ENCODE measurements at places on chromosomes 13 and 19.

DNA sequence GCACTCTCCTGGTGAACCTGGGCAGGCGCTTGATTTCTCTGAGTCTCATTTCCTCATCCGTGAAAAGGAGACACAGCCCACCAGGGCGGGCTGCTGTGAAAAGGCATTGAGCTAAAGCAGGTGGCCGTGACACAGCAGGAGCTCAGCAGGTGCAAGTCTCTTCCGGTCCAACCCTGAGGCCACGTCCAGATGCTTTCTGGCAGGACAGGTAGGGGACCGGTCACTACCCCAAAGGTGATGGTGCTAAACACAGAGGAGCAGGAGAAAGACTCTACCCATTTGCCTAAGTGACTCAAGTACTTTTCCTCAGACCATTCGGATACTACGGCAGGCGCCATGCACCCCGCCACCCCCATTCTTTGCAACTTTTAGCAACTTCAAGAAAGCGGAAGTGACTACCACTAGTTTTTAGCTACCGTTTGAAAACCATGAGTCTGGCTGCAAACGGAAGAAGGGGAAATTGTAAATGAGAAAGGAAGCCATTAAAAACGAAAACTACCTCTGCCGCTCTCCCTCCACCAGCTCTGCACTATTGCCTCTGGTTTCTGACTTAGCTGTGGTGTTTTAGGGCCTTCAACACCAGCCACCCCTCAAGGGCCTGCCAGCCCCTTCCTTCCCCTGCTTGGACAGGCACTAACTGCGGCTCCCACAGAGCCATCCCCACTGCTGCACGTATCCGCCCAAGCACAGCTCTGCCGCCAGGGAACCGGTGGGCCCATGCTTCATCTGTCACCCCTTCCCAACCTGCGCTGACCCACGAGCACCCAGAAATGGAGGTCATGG lies 4.8 kb downstream of the PPP6R1 start:
- peak; percentile 74 for DNase-seq

DNA sequence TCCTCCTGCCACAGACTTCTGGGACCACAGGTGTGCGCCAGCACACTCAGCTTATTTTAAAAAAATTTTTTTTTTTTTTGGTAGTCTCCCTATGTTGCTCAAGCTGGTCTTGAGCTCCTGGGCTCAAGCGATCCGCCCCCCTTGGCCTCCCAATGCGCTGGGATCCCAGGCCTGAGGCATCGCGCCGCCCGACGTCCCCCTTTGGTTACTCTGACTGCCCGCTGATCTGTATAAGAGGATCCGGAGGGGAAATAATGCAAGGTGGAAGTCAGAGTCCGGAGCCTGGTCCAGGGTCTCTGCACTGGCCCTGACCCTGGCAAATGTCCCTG lies 486 bp upstream of the ZNF805 start:
- DNase-seq = no peak

- DNase-seq = no peak
These were observed 175.7 kb upstream of the UBL3 start for GRCh38 chr13:30026093-30026492.

GRCh38 chr19:30006207-30006606 lies 64.2 kb downstream of the URI1 start:
- DNase-seq = peak; percentile 42

- no peak for DNase-seq
These were observed 127.9 kb downstream of the KCTD12 start for GRCh38 chr13:76758257-76758656.

DNA sequence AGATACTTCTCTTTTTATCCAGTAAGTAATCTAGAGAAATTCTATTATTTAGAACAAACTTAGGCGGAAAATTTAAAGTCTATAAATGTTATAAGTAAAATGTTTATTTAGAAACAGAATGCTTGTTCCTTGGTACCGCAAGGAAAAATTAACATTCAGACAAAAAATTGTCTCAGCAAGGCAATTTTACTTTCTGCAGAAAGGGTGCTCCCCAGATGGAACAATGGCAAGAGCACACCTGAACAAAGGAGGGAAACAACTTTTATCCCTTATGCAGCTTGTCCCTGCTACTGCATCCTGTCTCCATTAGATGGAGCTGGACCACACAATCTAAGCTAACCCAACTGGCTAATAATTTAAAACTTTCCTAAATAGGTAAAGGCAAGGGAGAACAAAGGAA lies 6.5 kb upstream of the ZNF708 start:
- no peak for DNase-seq

DNA sequence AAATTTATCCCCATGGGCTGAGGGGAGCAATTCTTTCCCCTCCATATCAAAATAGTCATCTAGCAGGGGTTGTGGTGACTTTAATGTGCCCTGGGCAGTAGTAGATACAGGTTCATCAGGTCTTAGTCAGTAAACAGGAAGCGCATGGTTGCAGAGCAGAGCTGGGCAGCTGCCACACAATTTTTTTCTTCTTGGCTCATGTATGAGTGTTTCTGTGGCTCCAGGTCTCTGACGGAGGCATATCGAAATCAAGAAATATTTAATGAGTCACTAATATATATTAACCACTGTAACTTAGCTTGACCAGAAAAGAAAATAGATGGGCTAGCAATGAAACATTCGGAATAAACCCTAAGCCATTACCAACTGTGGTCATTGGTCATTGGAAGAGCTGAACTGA lies 68.4 kb upstream of the UBL3 start:
- no peak for DNase-seq

DNA sequence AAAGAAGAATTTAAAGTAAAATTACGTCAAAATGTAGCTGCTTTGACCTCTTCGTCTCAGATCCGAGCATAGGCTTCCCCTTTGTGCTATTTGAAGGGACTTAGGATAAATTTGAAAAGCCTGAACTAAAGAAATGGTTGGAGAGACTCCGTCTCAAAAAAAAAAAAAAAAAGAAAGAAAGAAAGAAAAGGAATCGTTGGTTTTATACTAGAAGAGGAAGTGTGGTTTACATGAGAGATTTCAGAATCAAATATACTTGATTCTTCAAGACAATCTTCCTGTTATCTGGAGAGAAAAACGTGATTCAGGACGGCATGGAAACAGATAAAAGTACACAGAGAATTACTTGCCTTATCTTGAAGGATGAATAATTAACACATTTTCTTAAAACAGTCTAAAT lies 474 bp upstream of the ZNF780B start:
- DNase-seq = no peak

DNA sequence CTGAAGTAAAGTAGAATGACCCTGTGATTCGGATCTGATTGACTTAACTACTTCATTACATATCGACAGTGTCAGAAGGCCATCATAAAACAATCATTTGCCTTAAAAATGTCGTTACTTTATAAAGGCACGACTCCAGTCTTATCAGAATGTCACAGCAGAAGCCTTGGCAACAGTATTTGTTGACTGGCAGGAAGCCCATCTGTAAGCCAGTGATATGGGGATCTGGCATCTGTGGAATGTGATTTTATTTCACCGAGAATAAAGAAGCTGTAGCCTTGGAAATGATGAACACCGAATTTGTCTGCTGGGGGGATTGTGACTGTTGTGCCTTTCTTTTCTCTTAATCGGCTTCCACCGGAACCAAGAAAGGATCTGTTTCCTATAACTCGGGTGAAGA lies 362.5 kb downstream of the TDRD3 start:
- no peak for DNase-seq

- DNase-seq = no peak
These were observed 28.5 kb downstream of the GARRE1 start for GRCh38 chr19:34282611-34283519.

DNA sequence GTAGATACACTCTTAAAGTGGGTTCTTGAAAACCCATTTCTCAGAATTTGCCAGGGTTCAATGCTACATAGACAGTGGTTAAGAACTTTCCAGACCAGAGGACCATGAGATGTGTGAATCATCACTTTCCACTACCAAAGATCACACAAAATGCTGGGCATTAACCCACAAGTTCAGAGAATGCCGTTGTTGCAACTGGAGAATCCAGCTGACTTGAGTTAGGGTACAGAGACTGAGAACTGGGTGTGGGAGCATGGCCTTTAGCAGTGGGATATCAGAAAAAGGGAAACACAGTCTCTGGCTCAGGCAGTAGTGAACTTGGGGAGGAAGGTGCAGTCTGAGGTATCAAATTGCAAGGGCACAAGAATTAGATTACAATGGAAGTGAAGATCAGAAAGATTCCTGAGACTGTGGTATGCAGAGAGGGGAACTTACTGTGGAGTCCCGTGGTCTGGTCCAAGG lies 51.5 kb upstream of the WDFY2 start:
- peak; percentile 19 for DNase-seq

DNA sequence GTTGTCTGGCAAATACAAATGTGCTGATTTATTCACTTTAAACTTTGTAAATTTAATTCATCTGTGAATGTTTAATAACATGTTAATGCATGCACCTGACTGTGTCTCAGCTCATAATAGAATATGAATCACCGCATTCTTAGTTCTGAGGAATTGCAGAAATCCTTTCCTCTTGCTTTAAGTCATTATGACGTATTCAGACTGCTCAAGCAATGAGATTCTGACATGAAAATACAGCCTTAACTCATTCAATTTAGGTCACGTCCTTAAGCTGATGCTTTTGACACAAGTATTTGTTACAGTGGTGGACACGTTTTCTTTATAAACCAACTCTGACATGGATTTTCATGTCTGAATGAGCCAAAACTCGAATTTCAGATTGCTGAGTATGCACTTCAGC lies 541.0 kb upstream of the KLF12 start:
- DNase-seq = no peak

DNA sequence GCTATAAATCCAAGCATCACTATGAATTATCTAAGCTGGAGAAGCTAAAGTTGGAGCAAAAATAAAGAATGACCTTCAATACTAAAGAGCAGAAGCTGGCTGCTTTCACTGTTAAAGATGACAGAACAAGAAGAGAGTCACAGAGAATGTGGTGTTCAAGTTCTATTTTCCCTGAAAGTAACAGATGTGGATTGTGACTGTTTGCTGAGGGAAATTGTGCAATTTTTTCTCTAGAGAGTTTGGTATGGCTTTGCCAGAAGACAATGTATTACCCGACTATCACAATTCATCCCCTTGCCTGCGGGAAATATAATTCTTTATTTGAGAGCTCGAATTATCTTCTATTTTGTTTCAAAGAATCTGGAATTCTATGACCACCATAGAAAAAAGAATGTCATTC lies 83.1 kb downstream of the TNFSF13B start:
- DNase-seq = no peak

Data from activated CD4-positive, alpha-beta T cell treated with anti-CD3 and anti-CD28 coated beads, Interleukin-2, Interleukin-4, amounts not matched to agents 100 ng/mL and 50 ng/mL, durations not matched to agents 16 hours and 8 hours (primary cell).